ENCODE measurements at places on chromosomes 7 and 10.
A peak's percentile ranks its signal among the peaks of the same experiment; 100 is the strongest.

DNA sequence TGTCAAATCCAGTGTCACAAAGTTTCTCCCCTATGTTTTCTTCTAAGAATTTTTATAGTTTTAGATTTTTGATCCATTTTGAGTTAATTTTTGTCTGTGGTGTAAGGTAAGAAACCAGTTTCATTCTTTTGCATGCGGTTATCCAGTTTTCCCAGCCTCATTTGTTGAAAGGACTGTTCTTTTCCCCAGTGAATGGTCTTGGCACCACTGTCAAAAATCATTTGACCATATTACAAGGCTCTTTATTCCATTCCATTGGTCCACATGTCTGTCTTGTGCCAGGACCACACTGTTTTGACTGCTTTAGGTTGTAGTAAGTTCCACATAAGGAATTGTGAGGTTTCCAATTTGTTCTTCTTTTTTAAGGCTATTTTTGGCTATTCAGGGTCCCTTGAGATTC is 64.0 kb downstream of the INPP5A start:
- H3K27me3 ChIP-seq: no peaks in the 10 kb centered on the region
- H3K36me3 ChIP-seq: no peaks in the 10 kb centered on the region
- peaks cover 3% of the 10 kb centered on the region for H3K4me1 ChIP-seq
- H3K4me3 ChIP-seq: no peak overlapping the region
- DNase-seq: no peak
- no peak overlapping the region for H3K27ac ChIP-seq

DNA sequence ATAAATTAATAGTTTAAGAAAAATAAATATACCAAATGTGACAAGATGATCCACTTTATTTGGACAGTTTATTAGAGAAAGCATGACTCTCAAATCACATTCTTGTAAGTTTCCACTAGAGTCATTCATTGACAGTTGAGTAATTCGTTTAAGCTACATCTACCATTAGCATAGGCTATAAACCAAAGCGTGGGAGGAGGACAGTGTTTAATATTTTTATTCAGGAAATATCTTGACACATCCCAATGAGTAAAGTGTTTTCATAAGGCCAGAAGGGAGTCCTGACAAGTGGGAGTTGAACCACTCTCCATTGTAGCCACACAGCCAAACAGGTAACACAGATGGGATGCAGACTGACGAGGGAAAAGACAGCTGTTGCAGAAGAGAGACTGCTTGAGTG is 386.5 kb upstream of the SEMA3D start:
- no peaks in the 10 kb centered on the region for H3K36me3 ChIP-seq
- no peak overlapping the region for H3K4me3 ChIP-seq
- H3K4me1 ChIP-seq: no peaks in the 10 kb centered on the region
- H3K27ac ChIP-seq: no peak overlapping the region

DNA sequence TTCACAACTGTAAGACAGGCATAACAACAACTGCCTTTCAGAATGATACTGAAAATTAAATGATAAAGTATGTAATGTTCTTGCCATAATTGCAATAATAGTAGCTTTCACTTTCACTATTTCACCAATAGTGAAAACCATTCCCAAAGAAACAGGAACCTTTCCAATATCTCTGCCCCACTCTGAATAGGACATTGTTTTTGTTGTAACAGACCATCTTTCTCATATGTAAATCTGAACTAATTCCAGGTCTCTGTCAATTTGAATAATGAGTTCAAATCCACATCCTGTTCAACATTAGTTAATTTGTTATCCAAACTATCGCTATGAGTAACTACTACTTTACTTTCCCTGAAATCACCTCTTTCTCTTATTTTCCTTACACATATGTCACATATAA is 148.0 kb downstream of the LRRN3 start:
- no peaks in the 10 kb centered on the region for H3K27me3 ChIP-seq
- H3K4me1 ChIP-seq: peaks cover 2% of the 10 kb centered on the region
- H3K27ac ChIP-seq: no peak overlapping the region
- DNase-seq: peak; percentile 76
- peak overlapping the region; percentile 67 for H3K4me3 ChIP-seq
- no peaks in the 10 kb centered on the region for H3K36me3 ChIP-seq

DNA sequence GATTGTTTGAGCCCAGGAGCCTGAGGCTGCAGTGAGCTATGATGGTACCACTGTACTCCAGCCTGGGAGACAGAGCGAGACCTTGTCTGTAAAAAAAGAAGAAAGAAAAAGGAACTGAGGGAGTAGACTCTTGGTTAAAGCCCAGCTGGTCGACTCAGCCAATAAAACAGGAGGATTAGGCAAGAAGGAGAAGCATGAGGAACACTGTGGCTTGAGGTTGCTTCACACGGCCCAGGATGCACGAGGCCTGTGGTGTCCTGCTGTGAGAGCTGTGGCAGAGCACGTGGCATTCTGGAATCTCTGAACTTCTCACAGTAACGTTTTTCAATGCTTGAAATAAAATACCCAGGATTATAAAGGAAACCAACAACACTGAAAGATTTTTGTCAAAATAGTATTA is 93.3 kb downstream of the CUL2 start:
- H3K36me3 ChIP-seq: no peaks in the 10 kb centered on the region
- H3K27me3 ChIP-seq: no peaks in the 10 kb centered on the region
- no peaks in the 10 kb centered on the region for H3K4me1 ChIP-seq
- no peak overlapping the region for H3K4me3 ChIP-seq
- no peak overlapping the region for H3K27ac ChIP-seq

DNA sequence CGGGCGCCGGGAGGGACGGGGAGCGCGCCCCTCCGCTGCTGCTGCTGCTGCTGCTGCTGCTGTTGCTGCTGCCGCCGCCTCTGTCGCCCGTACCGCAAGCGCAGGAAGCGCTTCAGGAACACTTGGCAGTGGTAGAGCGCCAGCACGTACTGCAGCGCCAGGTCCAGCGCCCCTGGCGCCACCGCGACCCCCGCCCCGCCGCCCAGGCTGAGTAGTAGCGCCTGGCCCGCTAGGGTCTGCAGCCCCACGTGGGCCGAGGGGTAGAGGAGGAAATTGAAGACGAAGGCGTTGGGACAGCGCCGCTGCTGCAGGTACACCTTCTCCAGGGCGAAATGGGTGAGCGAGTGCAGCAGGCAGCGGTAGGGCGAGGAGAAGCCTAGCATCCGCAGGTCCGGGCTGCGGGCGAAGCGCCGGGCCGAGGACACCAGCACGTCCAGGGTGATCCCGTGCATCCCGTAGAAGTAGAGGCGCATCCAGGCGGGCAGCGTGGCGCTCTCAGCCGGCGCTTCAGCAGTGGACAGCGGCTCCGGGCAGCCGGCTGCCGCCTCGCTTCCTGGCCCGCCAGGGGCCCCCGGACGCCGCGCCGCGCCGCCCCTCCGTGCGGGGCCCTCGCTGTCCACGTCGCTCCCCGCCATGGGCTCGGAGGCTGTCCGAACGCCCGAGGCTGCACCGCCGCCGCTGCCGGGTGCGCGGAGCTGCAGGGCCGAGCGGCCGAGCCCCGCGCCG is at the start of gene TMEM229A:
TMEM229A (minus strand) TSS at position 699 of the 726 bp plus-strand sequence; CDS start at position 635, 64 bp downstream.
- no peak within 1 kb of the TSS for H3K27ac ChIP-seq
- H3K36me3 ChIP-seq: no peaks in the 10 kb centered on the region
- peaks cover 14% of the 10 kb centered on the region for H3K27me3 ChIP-seq

- no peaks in the 10 kb centered on the region for H3K27me3 ChIP-seq
- no peak overlapping the region for H3K27ac ChIP-seq
Measured at GRCh38 chr10:36089790-36090440, 447.8 kb upstream of the FZD8 start.

All from fibroblast of lung (primary cell).